ENCODE measurements at places on chromosomes 5 and 9.

GRCh38 chr9:32411753-32412152 lies 27.3 kb downstream of the ACO1 start:
- no peak for DNase-seq

GRCh38 chr5:178103612-178104011 lies 9.7 kb upstream of the N4BP3 start:
- no peak for DNase-seq

- no peak for DNase-seq
These were observed 44.8 kb upstream of the SNX2 start for GRCh38 chr5:122730037-122730436.

- no peak for DNase-seq
These were observed 1.5 kb downstream of the FRMPD1 start for GRCh38 chr9:37652261-37652660.

DNA sequence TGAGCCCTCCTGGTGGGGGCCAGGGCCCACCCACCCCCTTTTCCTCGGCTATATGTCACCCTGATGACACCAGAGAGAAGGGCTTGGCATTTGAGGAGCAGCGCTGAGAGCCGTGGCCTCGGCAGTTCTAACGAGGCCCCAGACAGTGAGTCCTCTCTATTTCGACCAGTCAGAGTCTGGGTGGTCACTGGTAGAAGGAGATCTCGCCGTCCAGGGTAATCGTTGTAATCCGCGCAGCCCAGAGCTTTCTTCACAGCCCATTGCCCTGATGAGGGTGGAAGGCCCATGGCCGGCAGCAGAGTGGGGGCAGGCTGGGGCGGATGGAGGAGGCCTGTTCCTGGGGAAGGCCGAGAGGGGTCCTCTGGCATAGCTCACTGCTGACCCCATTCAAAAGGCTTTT lies 70.2 kb downstream of the PSMB7 start:
- DNase-seq: no peak

DNA sequence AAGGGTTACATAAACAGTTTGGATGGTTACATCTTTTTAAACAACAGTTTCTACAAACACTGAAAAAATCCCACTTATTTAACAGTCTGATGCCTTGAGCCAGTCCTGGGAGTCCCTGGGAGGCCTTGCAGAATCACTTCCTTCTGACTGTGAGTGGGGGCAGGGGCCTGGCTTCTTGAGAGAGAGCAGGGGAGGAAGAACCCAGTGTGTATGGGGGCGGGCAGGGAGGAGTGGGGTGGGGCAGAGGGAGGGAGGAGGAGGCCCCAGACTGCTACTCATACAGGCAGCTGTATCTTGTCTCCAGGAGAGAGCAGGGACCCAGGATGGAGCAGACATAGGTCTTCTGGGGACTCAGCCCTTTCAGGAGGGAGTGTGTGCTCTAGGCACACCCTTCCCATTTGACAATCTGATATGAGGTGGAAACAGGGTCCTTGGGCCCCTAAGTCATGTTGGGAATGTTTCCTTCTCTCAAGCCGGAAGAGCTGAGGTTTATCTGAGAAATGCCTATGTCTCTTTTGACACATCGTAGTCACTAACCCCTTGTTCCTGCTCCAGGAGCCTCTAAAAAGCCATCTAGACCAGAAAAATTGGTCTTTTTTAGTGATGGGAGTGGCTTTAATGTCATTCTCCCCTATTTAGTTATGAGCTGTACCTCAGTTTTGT lies 52.8 kb downstream of the IRF1 start:
- DNase-seq: peak; percentile 81
